ENCODE measurements at places on chromosomes 1 and 21.
A peak's percentile ranks its signal among the peaks of the same experiment; 100 is the strongest.

GRCh38 chr21:15051644-15052458 is 12.9 kb downstream of the NRIP1 start:
- H3K27ac ChIP-seq: peak overlapping the region; percentile 58
- peak overlapping the region; percentile 75 for H3K4me3 ChIP-seq
- DNase-seq: no peak
- H3K4me1 ChIP-seq: peaks cover 42% of the 10 kb centered on the region
- no peaks in the 10 kb centered on the region for H3K27me3 ChIP-seq
- peaks cover under 1% of the 10 kb centered on the region for H3K36me3 ChIP-seq

GRCh38 chr1:151444783-151445177 is 14.5 kb downstream of the POGZ start:
- H3K27me3 ChIP-seq: no peaks in the 10 kb centered on the region
- H3K27ac ChIP-seq: peak overlapping the region; percentile 26
- peaks cover 15% of the 10 kb centered on the region for H3K36me3 ChIP-seq
- H3K4me3 ChIP-seq: no peak overlapping the region

DNA sequence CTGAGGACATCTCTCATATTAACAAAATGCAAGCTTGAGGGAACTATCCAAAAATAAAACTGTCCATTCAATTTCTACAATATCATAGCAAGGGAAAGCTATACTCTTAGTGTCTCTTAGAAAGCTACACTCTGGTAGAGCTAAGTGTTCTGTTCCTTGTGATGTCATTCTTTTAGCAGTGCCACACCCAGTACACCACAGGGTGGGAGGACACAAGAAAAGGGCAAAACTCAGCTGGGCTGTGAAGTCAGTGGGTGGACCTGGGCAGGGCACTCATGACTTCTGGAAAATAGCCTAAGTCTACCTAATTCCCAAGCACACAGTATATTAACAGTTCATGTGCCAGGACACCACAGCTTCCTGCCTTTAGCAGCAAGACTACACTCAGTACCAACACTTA is 42.2 kb upstream of the TNFSF4 start:
- no peaks in the 10 kb centered on the region for H3K4me1 ChIP-seq
- no peak overlapping the region for H3K4me3 ChIP-seq
- no peak for DNase-seq
- peaks cover 8% of the 10 kb centered on the region for H3K27me3 ChIP-seq
- H3K36me3 ChIP-seq: no peaks in the 10 kb centered on the region

DNA sequence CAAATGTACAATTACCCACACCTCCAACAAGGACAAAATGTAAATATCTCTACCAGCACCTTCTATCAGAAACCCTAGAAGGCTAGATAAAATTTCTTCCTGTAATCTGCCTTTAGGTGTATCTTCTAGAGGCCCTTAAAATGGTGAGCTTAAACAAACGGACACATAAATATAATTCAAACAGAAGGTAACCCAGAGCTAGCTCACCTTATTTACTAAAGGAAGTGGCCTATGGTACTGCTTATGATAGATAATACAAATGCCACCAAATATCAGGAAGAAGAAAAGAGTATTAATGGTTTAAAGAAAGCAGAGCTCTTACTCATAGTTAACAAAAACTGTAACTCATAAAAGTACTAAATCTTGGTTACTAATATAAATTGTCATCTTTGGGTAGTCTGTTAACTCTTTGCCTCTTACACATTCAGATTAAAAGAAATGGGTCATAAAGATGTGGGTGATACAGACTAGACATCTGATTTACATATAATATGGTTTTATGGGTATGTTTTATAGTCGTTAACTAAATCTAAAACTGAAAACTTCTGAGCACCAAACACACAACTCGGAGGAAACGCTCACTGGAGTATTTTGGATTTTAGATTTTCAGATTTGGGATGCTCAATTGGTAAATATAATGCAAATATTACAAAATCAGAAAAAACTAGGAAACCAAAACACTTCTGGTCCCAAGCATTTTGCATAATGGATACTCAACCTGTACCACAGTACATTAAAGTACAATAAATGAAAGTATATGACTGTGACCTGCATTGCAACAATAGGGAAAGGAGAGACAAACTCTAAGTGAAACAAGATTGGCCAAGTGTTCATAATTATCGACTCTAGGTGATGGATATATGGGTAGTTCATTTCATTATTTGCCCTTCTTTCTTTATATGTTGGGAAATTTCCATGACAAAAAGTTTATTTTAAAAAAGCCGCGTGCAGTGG is 23.2 kb downstream of the TRIT1 start:
- DNase-seq: no peak
- H3K36me3 ChIP-seq: peaks cover 14% of the 10 kb centered on the region
- no peaks in the 10 kb centered on the region for H3K27me3 ChIP-seq
- no peak overlapping the region for H3K27ac ChIP-seq
- no peaks in the 10 kb centered on the region for H3K4me1 ChIP-seq
- no peak overlapping the region for H3K4me3 ChIP-seq

DNA sequence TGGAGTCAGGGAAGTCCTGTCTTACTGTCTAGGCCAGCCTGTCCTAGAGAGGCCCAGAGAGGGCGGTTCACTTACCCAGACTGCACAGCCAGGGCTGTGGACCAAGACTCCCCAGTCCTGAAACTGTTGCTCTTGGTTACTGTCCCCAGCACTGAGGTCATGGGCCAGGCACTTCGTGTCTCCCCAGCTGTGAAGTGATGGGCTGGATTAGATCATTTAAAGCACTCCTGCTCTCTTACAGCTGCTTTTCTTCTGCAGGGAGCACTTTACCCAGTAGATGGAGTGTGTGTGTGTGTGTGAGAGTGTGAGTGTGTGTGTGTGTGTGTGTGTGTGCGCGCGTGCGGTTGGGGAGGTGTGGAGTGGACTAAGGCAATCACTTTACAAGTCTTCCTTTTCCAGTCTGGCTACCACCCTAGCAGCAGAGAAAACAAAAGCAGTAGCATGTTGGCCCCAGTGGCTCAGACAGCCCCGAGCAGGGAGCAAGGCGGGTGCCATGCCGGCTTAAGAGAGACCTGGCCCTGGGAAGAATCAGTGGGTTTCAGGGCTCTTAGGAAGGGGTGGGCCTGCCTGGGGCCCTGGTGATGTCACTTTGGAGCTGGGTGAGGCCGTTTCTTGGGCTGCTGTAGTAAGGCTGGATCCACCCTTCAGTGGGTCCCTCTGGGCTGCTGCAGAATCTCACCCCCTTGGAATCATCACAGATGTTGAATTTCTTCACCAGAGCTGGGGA is 2.4 kb downstream of the SPSB1 start:
- H3K36me3 ChIP-seq: no peaks in the 10 kb centered on the region
- no peaks in the 10 kb centered on the region for H3K27me3 ChIP-seq
- no peak overlapping the region for H3K4me3 ChIP-seq
- H3K4me1 ChIP-seq: peaks cover 13% of the 10 kb centered on the region
- peak; percentile 50 for DNase-seq

GRCh38 chr1:167404161-167404888 is 114.0 kb downstream of the CD247 start:
- DNase-seq: no peak
- no peak overlapping the region for H3K27ac ChIP-seq
- peaks cover 14% of the 10 kb centered on the region for H3K36me3 ChIP-seq
- no peak overlapping the region for H3K4me3 ChIP-seq
- H3K27me3 ChIP-seq: no peaks in the 10 kb centered on the region
- H3K4me1 ChIP-seq: no peaks in the 10 kb centered on the region

- H3K27ac ChIP-seq: no peak overlapping the region
- H3K4me3 ChIP-seq: no peak overlapping the region
- no peak for DNase-seq
Observed at GRCh38 chr1:208254376-208254775, 10.2 kb upstream of the PLXNA2 start.

GRCh38 chr21:26157801-26158200 is 12.8 kb downstream of the APP start:
- no peak for DNase-seq
- H3K36me3 ChIP-seq: no peaks in the 10 kb centered on the region
- H3K4me1 ChIP-seq: peaks cover 16% of the 10 kb centered on the region
- H3K27ac ChIP-seq: peak overlapping the region; percentile 22
- no peaks in the 10 kb centered on the region for H3K27me3 ChIP-seq
- no peak overlapping the region for H3K4me3 ChIP-seq

DNA sequence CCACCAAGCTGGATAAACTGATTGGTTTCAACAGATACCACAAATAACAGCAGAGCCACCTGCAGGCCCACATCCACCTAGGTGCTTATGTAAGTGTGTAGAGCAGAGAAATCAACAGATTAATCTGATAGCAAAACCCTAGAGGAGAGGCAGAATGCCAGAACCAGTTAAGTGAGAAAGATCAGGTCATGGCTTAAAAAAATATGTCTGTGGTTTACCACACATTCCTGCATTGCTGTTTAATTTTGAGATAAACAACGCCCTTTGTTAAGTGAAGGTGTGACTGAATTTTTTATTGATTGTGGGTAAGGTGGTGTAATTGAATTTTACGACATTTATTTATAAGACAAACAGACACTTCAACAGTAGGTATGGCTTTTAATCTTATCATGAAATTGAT is 21.2 kb downstream of the CRNN start:
- peaks cover 7% of the 10 kb centered on the region for H3K4me1 ChIP-seq
- H3K36me3 ChIP-seq: no peaks in the 10 kb centered on the region
- no peak overlapping the region for H3K27ac ChIP-seq
- H3K4me3 ChIP-seq: no peak overlapping the region
- peaks cover 27% of the 10 kb centered on the region for H3K27me3 ChIP-seq

DNA sequence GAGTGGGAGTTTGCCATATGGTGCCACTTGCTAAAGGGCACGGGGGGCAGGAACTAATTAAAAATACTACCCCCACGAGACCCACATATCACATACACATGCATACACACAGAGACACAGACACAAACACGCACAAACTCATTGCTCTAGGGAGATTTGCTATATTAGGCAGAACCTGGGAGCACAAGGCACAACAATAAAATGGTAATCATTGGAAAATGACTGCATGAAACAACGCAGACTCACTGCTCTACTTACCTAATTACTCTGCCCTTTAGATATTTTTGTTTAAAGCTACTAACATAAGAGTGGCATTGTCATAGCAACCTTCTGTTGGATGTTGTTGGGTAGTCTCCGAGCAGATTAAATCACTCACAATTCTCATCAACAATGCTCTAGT is 20.3 kb upstream of the RGS4 start:
- no peaks in the 10 kb centered on the region for H3K36me3 ChIP-seq
- no peaks in the 10 kb centered on the region for H3K27me3 ChIP-seq
- H3K4me1 ChIP-seq: no peaks in the 10 kb centered on the region
- no peak overlapping the region for H3K27ac ChIP-seq
- no peak for DNase-seq

DNA sequence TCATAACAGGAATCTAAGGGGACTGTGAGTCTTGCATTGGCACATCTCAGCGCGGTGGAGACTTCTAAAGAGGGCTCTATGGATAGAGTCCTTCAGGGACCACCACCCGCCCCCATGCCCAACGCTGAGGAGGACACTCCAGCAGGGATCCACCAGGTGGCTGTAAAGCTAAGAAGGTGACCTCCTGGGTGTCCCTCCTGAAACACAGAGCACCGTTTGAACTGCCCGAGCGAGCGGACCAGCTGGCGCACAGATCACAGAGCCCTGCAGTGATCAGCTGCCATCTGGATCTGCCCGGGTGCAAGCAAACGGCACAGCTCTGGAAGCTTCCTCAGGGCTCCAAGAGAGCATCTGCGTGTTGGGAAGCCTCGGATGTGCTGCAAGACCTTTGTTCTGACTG is 51.3 kb upstream of the LYST start:
- H3K36me3 ChIP-seq: no peaks in the 10 kb centered on the region
- no peak overlapping the region for H3K4me3 ChIP-seq
- no peak overlapping the region for H3K27ac ChIP-seq

- H3K4me3 ChIP-seq: no peak within 1 kb of the TSS
- no peak for DNase-seq
- H3K27ac ChIP-seq: no peak within 1 kb of the TSS
- peaks cover 66% of the 10 kb centered on the region for H3K27me3 ChIP-seq
- no peaks in the 10 kb centered on the region for H3K36me3 ChIP-seq
Observed at GRCh38 chr1:161720956-161721737, at the start of gene FCRLB. Gene FCRLB (plus strand): TSS chr1:161721544. CDS start chr1:161722673, 1,129 bp downstream.

GRCh38 chr1:109535971-109536491 is 3.6 kb upstream of the GPR61 start:
- H3K27me3 ChIP-seq: no peaks in the 10 kb centered on the region
- no peaks in the 10 kb centered on the region for H3K36me3 ChIP-seq
- H3K27ac ChIP-seq: no peak overlapping the region
- H3K4me1 ChIP-seq: peaks cover 15% of the 10 kb centered on the region
- H3K4me3 ChIP-seq: no peak overlapping the region

Measured in T-helper 2 cell treated with Interferon-gamma antibody and Interleukin-4, amounts not matched to agents 5 μg/mL and 100 μg/mL, for 36 hours (primary cell).